Activated T-cell treated with anti-CD3 and anti-CD28 coated beads, Interleukin-2, amount 50 U/mL, for 4 hours (primary cell): ENCODE measurements at places on chromosomes 7 and 10.

GRCh38 chr10:100509241-100509840 lies 10.3 kb downstream of the SEC31B start:
- DNase-seq: peak; percentile 49

DNA sequence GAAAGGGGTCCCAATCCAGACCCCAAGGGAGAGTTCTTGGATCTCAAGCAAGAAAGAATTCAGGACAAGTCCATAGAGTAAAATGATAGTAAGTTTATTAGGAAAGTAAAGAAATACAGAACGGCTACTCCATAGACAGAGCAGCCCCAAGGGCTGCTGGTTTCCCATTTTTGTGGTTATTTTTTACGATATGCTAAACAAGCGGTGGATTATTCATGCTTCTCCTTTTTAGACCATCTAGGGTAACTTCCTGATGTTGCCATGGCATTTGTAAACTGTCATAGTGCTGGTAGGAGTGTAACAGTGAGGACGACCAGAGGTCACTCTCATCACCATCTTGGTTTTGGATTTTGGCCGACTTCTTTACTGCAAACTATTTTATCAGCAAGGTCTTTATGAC lies 1033.4 kb downstream of the SORCS3 start:
- DNase-seq: no peak

- no peak for DNase-seq
Observed at GRCh38 chr10:100930368-100930767, 17.6 kb downstream of the SLF2 start.

- DNase-seq: no peak
Observed at GRCh38 chr10:124680675-124681074, 63.5 kb downstream of the FAM53B start.

GRCh38 chr10:458421-458851 lies 231.0 kb downstream of the DIP2C start:
- no peak for DNase-seq

DNA sequence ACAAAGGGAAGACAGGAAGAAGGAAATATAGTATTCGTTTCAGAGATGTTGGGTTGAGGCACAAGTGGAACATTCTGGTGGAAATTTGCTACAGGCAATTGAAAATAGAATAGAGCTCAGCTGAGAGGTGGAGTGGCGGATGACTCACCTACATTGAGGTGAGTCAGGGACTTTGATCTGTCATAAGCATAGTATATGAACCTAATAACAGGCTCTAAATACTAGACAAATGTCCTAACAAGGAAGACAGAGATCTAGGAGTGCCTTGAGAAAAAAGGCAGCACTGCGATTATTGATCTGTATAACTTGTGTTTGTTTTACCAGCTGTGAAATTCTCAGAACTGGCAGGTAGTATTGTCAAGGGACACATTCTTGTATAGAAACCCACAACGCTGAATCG lies 907 bp upstream of the IFRD1 start:
- peak; percentile 53 for DNase-seq

DNA sequence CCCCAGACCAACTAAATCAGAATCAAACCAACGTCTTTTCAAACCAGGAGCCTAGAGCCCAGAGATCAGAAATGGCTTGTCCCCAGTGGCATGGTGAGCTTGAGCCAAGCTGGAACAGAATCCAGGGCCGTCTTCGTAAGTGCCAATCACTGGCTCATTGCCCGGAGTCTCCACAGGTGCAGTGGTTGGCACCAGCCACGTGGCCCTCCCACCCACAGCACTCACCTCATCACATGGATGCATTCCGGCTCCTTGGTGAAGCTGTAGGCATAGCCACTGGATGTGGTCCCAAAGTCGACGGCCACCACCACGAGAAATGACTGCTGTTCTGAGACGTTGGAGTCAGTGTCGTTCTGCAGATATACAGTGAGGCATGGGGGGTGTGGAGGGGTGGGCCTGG lies 37.4 kb downstream of the HSPA12A start:
- DNase-seq: no peak
